ENCODE measurements at places on chromosomes 12 and 14. TPM values are rescaled to one million over a fixed set of nuclear protein-coding genes. Genes with fewer than 3 reads are reported as not detected.

PAPLN gene
- 0.35 TPM for total RNA-seq

- H3K27me3 ChIP-seq, result no peaks in the 10 kb centered on the region
- no peaks in the 10 kb centered on the region for H3K4me1 ChIP-seq
- no peaks in the 10 kb centered on the region for H3K36me3 ChIP-seq
- no peak for DNase-seq
These were observed 848.6 kb upstream of the LRFN5 start for GRCh38 chr14:40758076-40758475.

- H3K4me3 ChIP-seq, result no peak overlapping the region
- DNase-seq, result no peak
- H3K36me3 ChIP-seq, result no peaks in the 10 kb centered on the region
- H3K4me1 ChIP-seq, result peaks cover 29% of the 10 kb centered on the region
These were observed 187.7 kb downstream of the TMTC3 start for GRCh38 chr12:88329833-88330232.

LAG3 gene
- total RNA-seq, result 0.40 TPM

SSTR1 gene
- 0.23 TPM for total RNA-seq

DNA sequence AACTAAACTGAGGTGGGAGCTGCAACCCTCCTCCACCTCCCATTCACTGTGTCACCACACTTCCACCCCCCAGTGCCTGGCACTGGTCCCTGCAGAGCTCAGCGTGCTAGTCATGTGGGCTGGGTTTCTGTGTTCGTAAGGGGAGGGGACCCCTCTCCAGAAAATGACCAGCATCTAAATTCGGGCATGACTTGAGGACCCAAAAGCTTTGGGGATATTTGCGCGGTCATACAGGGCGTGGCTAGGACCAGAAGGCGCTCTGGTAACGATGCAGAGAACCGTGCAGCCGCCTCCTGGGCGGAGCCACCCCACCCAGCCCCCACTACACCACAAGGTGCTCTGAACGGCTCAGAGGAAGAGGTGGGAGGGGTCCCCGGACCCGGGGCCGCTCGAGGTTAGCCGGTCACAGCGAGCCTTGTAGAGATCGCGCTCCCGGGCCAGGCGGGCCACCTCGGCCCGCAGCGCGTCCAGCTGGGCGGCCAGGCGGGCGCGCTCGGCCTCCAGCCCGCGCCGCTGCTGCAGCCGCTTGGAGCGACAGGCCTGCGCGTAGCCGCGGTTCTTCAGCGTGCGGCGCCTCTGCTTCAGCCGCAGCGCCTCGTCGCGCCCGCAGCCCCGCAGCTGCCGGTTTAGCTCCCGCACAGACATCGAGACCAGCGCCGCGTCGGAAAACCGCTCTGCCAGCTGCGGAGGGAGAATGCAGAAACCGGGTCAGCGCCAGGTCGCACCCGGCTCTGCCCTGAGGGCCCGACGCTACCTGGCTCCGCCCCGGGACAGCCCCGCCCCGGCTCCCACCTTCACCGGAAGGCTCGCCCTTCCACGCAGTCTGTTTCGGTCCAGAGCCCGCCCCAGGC, 9.8 kb downstream of the CPNE6 start:
- H3K4me1 ChIP-seq, result peaks cover 12% of the 10 kb centered on the region
- H3K36me3 ChIP-seq, result no peaks in the 10 kb centered on the region
- no peak overlapping the region for H3K27ac ChIP-seq
- H3K27me3 ChIP-seq, result no peaks in the 10 kb centered on the region
- DNase-seq, result peak; percentile 59
- peak overlapping the region; percentile 76 for H3K4me3 ChIP-seq

DNA sequence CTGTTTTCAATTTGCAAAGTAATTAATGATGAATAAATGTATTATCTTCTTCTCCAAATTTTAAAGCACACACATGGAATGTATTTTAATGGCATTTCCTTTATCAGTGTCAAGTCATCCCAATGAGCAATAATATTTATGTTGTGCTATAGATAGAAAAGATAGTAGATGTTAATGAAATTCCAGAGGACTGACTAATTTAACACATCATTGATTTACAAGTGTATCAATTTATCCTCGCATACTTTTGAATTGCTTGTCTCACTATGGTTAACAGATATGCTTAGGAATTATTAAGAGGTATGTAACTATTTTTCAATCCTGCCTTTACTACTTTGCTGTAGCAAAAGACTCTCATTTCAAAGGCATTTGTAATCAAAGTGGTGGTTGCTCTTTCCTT, 842.9 kb downstream of the SLC6A15 start:
- DNase-seq, result no peak
- H3K36me3 ChIP-seq, result no peaks in the 10 kb centered on the region
- H3K4me1 ChIP-seq, result no peaks in the 10 kb centered on the region
- H3K27me3 ChIP-seq, result no peaks in the 10 kb centered on the region
- H3K4me3 ChIP-seq, result no peak overlapping the region

APOF gene
- not detected for total RNA-seq

GRCh38 chr14:77355811-77356210, 21.1 kb downstream of the TMED8 start:
- no peaks in the 10 kb centered on the region for H3K36me3 ChIP-seq
- no peaks in the 10 kb centered on the region for H3K27me3 ChIP-seq
- H3K4me3 ChIP-seq, result no peak overlapping the region
- H3K27ac ChIP-seq, result no peak overlapping the region
- no peaks in the 10 kb centered on the region for H3K4me1 ChIP-seq

GRCh38 chr12:76586764-76587395, 27.3 kb upstream of the OSBPL8 start:
- peak; percentile 60 for DNase-seq
- no peaks in the 10 kb centered on the region for H3K27me3 ChIP-seq
- no peaks in the 10 kb centered on the region for H3K36me3 ChIP-seq
- H3K4me1 ChIP-seq, result peaks cover 6% of the 10 kb centered on the region

DNA sequence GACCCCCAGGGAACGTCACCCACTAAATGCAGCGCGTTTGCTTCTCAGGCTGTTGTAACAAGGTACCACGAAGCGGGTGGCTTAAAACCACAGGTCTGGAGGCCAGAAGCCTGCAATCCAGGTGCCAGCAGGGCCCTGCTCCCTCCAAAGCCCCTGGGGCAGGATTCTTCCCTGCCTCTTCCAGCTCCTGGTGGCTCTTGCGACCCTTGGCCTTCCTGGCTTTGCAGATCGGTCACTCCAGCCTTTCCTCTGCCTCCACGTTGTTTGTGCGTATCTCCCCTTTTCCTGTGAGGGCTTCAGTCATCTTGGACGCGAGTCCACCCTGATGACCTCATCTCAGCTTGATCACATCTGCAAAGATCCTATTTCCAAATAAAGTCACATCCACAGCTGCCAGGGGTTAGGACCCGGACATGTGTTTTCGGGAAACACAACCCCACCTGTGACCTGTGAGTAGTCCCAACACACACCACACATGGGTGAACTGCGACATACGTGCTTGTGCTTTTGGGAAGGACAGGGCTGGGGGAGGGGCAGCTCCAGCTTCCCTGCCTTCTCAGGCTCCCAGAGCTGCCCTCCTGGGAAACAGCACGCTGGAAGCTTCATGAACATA, 114.5 kb upstream of the NCOR2 start:
- peak overlapping the region; percentile 94 for H3K27ac ChIP-seq
- peak overlapping the region; percentile 41 for H3K4me3 ChIP-seq
- H3K4me1 ChIP-seq, result peaks cover 69% of the 10 kb centered on the region
- no peaks in the 10 kb centered on the region for H3K36me3 ChIP-seq
- H3K27me3 ChIP-seq, result no peaks in the 10 kb centered on the region
- DNase-seq, result peak; percentile 75

RGS6 gene
- not detected for total RNA-seq

CSRP2 gene
- 36.3 TPM for total RNA-seq

KRT2 gene
- total RNA-seq, result 0.23 TPM

DNA sequence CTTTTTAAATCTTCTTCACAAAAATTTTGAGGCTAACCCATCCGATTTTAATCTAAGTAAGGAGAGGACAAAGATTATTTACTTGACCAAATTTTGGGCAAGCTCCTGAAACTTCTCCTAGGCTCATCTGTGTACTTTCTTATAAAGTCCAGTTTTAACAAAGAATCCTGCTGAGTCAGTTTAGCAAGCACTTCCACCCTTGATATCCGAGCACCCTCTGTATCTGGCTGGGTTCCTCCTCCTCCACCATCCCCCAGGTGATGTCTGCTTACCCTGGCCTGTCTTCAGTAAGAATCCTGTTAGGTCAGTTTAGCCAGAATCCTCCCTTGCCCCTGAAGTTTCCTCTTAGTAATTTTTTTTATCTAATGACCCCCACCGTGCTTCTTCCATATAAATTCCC, 140.5 kb downstream of the PHLDA1 start:
- H3K27me3 ChIP-seq, result no peaks in the 10 kb centered on the region
- no peaks in the 10 kb centered on the region for H3K36me3 ChIP-seq
- H3K27ac ChIP-seq, result peak overlapping the region; percentile 73
- DNase-seq, result peak; percentile 71
- no peak overlapping the region for H3K4me3 ChIP-seq
- peaks cover 39% of the 10 kb centered on the region for H3K4me1 ChIP-seq

DNA sequence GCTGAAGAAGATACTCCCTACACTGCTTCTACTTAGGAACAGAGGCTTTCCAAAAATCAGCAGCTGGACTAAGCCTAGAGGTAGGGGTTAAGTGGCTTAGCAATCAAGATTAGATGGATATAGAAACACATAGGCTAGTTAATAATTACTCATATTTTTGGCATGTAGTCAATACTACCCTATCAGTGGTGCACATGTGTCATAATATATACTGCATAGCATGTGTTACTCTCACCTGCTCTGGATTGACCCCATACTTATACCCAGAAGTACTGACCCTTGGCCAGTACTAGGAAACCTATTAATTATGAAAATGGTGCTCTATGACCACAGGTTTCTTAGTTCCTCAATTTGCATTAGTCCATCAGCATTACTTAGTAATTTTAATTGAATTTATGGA, 528.4 kb upstream of the LMO3 start:
- no peaks in the 10 kb centered on the region for H3K36me3 ChIP-seq
- DNase-seq, result no peak
- H3K27me3 ChIP-seq, result no peaks in the 10 kb centered on the region
- no peaks in the 10 kb centered on the region for H3K4me1 ChIP-seq

DMAC2L gene
- 18.1 TPM for total RNA-seq

- peak; percentile 2 for DNase-seq
- no peak overlapping the region for H3K4me3 ChIP-seq
- H3K4me1 ChIP-seq, result no peaks in the 10 kb centered on the region
- no peak overlapping the region for H3K27ac ChIP-seq
- H3K27me3 ChIP-seq, result no peaks in the 10 kb centered on the region
These were observed 1949.4 kb upstream of the SEL1L start for GRCh38 chr14:83483063-83483462.

HOXC4 gene
- 2.6 TPM for total RNA-seq

DNA sequence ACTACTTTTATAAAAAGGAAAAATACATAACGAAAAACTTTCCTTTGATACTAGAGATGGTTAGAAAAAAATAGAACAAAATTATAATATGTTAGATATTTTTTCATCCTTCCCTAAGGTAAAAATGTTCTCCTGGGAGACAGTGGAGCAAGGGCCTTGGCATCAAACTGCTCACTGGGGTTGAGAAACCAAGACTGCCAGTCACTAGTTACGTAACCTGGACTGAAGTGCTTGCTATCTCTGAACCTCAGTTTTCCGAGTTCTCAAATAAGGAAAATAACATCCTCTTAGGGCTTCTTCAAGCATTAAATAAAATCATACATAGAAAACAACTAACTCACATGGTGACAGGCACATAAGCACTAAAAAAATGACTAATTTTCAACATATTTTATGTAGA, 48.2 kb upstream of the FRMD6 start:
- H3K36me3 ChIP-seq, result no peaks in the 10 kb centered on the region
- no peak overlapping the region for H3K4me3 ChIP-seq
- no peaks in the 10 kb centered on the region for H3K4me1 ChIP-seq
- H3K27ac ChIP-seq, result no peak overlapping the region
- H3K27me3 ChIP-seq, result no peaks in the 10 kb centered on the region

DNA sequence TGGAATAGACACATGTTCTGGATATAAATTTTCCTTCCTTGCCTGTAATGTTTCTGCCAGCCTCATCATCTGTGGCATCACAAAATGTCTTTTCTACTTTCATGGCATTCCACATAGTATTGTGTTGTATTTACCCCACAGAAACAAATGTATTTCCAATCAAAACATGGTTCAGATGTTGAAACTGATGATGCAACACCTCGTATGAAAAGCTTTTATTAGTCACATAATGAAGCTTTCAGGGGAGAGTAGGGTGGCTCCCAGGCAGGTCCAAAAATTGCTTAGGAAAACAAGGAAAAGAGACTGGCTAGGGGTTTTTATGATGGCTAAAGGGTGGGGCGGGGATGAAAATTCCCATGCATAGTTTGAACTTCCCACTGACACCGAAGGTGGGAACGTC, 29.1 kb upstream of the ZNF641 start:
- H3K4me1 ChIP-seq, result no peaks in the 10 kb centered on the region
- DNase-seq, result no peak
- no peak overlapping the region for H3K4me3 ChIP-seq
- H3K36me3 ChIP-seq, result no peaks in the 10 kb centered on the region
- H3K27me3 ChIP-seq, result peaks cover 19% of the 10 kb centered on the region

DNA sequence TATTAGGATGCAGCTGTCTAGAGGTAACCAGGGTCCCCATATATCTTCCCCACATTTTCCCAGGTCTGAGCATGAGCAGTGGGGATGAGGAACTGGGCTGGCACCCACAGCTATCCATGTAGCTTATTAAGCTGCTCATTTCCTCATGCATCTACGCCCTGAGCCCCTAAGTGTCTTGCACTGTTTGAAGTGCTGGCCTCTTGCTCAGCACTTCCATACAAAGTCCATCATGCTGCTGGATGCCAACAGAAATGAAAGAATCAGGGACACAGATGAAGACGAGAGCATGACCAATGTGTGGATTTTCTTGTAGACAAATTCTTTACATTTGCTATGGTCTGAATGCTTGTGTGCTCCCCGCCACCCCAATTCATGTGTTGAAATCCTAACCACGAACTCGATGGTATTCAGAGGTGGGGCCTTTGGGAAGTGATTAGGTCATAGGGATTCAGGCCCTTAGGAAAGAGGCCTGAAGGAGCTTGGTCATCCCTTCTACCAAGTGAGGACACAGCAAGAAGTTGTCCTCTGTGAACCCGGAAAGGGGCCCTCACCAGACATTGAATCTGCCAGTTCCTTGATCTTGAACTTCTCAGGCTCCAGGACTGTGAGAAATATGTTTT, 54.5 kb downstream of the C12orf75 start:
- no peak overlapping the region for H3K27ac ChIP-seq
- peaks cover 8% of the 10 kb centered on the region for H3K4me1 ChIP-seq
- DNase-seq, result no peak
- no peaks in the 10 kb centered on the region for H3K27me3 ChIP-seq
- H3K4me3 ChIP-seq, result no peak overlapping the region

GRCh38 chr12:122385171-122386016, 37.1 kb downstream of the CLIP1 start:
- DNase-seq, result no peak
- no peaks in the 10 kb centered on the region for H3K4me1 ChIP-seq
- H3K27me3 ChIP-seq, result no peaks in the 10 kb centered on the region
- no peak overlapping the region for H3K4me3 ChIP-seq
